Stimulated activated CD8-positive, alpha-beta memory T cell treated with anti-CD3 and anti-CD28 coated beads, Interleukin-7, amount 100 ng/mL, for 48 hours (primary cell): ENCODE measurements at places on chromosomes 12 and 14.

- no peak for DNase-seq
These were observed 210.3 kb downstream of the NUAK1 start for GRCh38 chr12:105928436-105928835.

GRCh38 chr12:47473091-47473490 is 232.7 kb downstream of the RPAP3 start:
- no peak for DNase-seq

DNA sequence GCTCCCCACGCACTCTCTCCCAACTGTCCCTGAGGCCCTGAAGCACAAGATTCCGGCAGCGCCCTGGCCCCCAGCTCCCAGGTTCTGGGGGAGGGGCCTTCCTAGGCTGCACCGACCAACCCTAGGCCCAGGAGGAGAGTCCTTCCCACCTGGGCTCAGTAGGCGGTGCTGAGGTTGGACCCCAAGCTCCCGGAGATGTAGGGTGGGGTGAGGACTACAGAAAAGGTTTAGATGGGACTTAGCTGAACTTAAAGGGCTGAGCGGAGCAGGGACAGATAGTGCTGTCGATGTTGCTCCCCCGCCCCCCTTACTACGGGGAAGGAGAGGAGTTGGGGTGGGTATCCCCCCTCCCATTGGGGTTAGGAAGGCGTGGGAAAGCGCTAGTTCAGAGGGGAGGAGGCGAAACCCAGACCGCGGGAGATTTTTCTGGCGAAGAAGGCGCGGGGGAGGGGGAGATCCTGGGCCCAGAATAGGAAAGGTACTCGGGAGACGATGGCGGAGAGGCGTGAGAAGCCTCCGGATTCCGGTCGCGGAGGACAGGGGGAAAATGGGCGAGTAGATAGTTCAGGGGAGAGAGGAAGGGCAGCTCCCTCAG is 4.2 kb upstream of the BAZ2A start:
- no peak for DNase-seq

GRCh38 chr12:131990066-131990979 is 40.6 kb downstream of the EP400 start:
- no peak for DNase-seq

DNA sequence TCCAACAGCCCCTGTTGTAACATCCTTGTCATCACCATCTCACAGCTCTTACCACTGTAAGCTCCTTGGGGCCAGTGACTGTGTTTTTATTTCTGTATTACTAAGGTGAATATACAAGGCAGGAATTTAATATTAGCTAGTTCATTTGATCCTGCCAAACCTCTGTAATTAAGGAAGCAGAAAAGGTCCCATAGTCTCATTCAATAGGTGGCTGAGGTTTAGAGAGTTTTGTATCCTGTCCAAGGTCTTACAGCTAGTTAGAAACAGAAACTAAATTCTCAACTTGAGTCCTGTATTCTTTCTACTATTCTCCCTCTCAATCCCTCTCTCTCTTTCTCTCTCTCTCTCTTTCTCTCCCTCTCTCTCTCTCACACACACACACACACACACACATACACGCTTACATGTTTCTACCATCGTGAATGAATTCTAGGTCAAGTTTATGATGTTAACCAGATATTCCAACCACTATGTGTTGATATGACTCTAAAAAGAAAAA is 543 bp upstream of the GLIPR1 start:
- DNase-seq = no peak

- no peak for DNase-seq
These were observed 545.7 kb downstream of the AACS start for GRCh38 chr12:125610971-125611370.

DNA sequence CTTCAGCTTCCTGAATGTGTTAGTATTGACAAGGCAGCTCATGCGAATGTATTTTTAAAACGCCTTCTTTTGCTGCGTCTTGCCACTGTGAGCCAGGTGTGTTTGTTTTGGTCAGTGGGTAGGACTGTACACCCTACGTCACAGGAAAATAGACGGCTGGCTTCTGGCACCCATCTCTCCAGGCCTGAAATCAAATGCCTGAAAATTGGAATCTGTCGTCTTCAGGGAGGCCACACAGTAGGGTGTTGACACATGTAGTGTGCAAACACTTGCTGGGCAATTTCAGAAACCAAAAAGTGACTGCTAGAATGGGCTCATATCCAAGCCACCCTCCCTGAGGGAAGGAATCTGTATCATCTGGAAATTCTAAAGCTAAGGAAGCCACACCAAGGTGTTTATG is 209.3 kb downstream of the TTC8 start:
- no peak for DNase-seq

DNA sequence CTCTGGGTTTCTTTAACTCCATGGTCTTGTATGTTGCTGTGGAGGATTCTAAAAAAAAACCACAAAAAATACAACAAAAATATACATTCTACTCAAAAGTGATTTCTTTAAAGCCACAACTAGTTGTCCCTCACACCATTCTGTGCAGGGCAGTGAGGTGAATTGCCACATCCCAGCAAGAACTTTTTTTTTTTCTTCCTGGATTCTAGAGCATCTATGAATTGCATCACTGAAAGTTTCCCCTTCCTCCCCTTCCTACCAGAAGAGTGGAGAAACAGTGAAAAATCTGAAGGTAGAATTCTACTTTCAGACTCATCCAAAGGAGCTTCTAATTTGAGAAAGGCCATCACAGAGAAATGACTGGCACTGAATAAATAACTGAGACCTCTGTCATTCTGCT is 395.3 kb downstream of the AEBP2 start:
- no peak for DNase-seq
